Fibroblast of the aortic adventitia (primary cell): ENCODE measurements at places on chromosomes 1 and 21. TPM values are rescaled to one million over a fixed set of nuclear protein-coding genes. Genes with fewer than 3 reads are reported as not detected.

The CDA gene
- 0.27 TPM in 1 of 2 replicates, not detected in the other for total RNA-seq

The TAS1R1 gene
- total RNA-seq, result not detected in 2 replicates

The S100A1 gene
- total RNA-seq, result 0.54 and 2.9 TPM in 2 replicates

The KCTD3 gene
- total RNA-seq, result 45.6 and 68.1 TPM in 2 replicates

The CLCA4 gene
- not detected in 2 replicates for total RNA-seq

The FNBP1L gene
- total RNA-seq, result 15.0 and 22.9 TPM in 2 replicates

The NR5A2 gene
- total RNA-seq, result 0.25 and 11.5 TPM in 2 replicates

The PYHIN1 gene
- 1.6 TPM in 1 of 2 replicates, not detected in the other for total RNA-seq

The IFI44L gene
- 17.7 and 48.7 TPM in 2 replicates for total RNA-seq

The FOXD3 gene
- not detected in 2 replicates for total RNA-seq

The PPM1J gene
- total RNA-seq, result 0.63 and 1.8 TPM in 2 replicates

The FAAH gene
- total RNA-seq, result 0.18 and 0.65 TPM in 2 replicates

The LACTBL1 gene
- not detected in 2 replicates for total RNA-seq

The CNIH3 gene
- 31.5 and 72.4 TPM in 2 replicates for total RNA-seq

The CCDC27 gene
- not detected in 2 replicates for total RNA-seq

The CLEC20A gene
- total RNA-seq, result not detected in 2 replicates

The OR2T2 gene
- total RNA-seq, result not detected in 2 replicates

The SIK1 gene
- total RNA-seq, result 4.4 TPM in 1 of 2 replicates, not detected in the other

The SMCP gene
- total RNA-seq, result not detected in 2 replicates

The FCAMR gene
- total RNA-seq, result not detected in 2 replicates

The TNNT2 gene
- total RNA-seq, result 0.09 TPM in 1 of 2 replicates, not detected in the other

The CCDC30 gene
- total RNA-seq, result 1.4 and 5.8 TPM in 2 replicates

The REN gene
- total RNA-seq, result not detected in 2 replicates

The TMEM61 gene
- total RNA-seq, result 0.18 TPM in 1 of 2 replicates, not detected in the other

The GRIK1 gene
- 0.81 TPM in 1 of 2 replicates, not detected in the other for total RNA-seq

The FNDC10 gene
- total RNA-seq, result 4.5 and 5.9 TPM in 2 replicates

The VCAM1 gene
- 0.63 and 24.8 TPM in 2 replicates for total RNA-seq

The DNAI4 gene
- 3.6 and 11.4 TPM in 2 replicates for total RNA-seq

The ZNF648 gene
- total RNA-seq, result not detected in 2 replicates

The ZFP69 gene
- 1.7 and 3.4 TPM in 2 replicates for total RNA-seq

The NIT1 gene
- total RNA-seq, result 13.3 and 18.3 TPM in 2 replicates

The TNFRSF1B gene
- total RNA-seq, result 7.3 and 10.7 TPM in 2 replicates

The NTNG1 gene
- total RNA-seq, result 2.0 and 20.9 TPM in 2 replicates

The CLDN17 gene
- 0.49 TPM in 1 of 2 replicates, not detected in the other for total RNA-seq

The RIPK4 gene
- total RNA-seq, result 0.45 TPM in 1 of 2 replicates, not detected in the other

The C1orf141 gene
- 0.65 TPM in 1 of 2 replicates, not detected in the other for total RNA-seq

The SPRR1B gene
- total RNA-seq, result not detected in 2 replicates

The SPATA1 gene
- 0.41 and 3.0 TPM in 2 replicates for total RNA-seq

The FCRL1 gene
- total RNA-seq, result not detected in 2 replicates

The INSRR gene
- 0.08 TPM in 1 of 2 replicates, not detected in the other for total RNA-seq

The SYT2 gene
- not detected in 2 replicates for total RNA-seq

The MPZ gene
- 0.09 and 1.2 TPM in 2 replicates for total RNA-seq

The LCE1A gene
- not detected in 2 replicates for total RNA-seq

The FCGR3B gene
- not detected in 2 replicates for total RNA-seq

The CFHR2 gene
- not detected in 2 replicates for total RNA-seq

The LINGO4 gene
- not detected in 2 replicates for total RNA-seq

The HSPA13 gene
- total RNA-seq, result 21.0 and 78.3 TPM in 2 replicates

The AMY1C gene
- not detected in 2 replicates for total RNA-seq
